ENCODE measurements at places on chromosomes 3 and 15. TPM values are rescaled to one million over a fixed set of nuclear protein-coding genes. Genes with fewer than 3 reads are reported as not detected.

SMCO1 gene
- not detected for total RNA-seq

PDZRN3 gene
- total RNA-seq: 3.5 TPM

CLEC3B gene
- total RNA-seq: 7.2 TPM

RNU5B-1 gene
- not detected for total RNA-seq

DNAH12 gene
- not detected for total RNA-seq

SLC22A14 gene
- not detected for total RNA-seq

LCTL gene
- total RNA-seq: 0.58 TPM

C3orf20 gene
- not detected for total RNA-seq

PLSCR5 gene
- total RNA-seq: not detected

XIRP1 gene
- total RNA-seq: not detected

IL17RD gene
- total RNA-seq: 4.6 TPM

LRRC34 gene
- total RNA-seq: 9.5 TPM

RPL39L gene
- total RNA-seq: 35.7 TPM

STRA6 gene
- 11.2 TPM for total RNA-seq

CDCP1 gene
- total RNA-seq: 7.2 TPM

SLC25A26 gene
- total RNA-seq: 17.2 TPM

TMEM212 gene
- total RNA-seq: not detected

CCR9 gene
- total RNA-seq: not detected

IGSF11 gene
- total RNA-seq: under 0.01 TPM

CD96 gene
- total RNA-seq: not detected

KCNAB1 gene
- not detected for total RNA-seq

ACAN gene
- total RNA-seq: not detected

TMC3 gene
- total RNA-seq: not detected

RETNLB gene
- not detected for total RNA-seq

GOLGA8S gene
- total RNA-seq: not detected

OR5K2 gene
- not detected for total RNA-seq

RAD51 gene
- total RNA-seq: 5.5 TPM

KBTBD8 gene
- 4.3 TPM for total RNA-seq

KLHL24 gene
- 16.7 TPM for total RNA-seq

ZBED2 gene
- total RNA-seq: not detected

PGBD4 gene
- total RNA-seq: 0.58 TPM

SLC27A2 gene
- not detected for total RNA-seq

PLSCR1 gene
- total RNA-seq: 38.1 TPM

XCR1 gene
- total RNA-seq: not detected

SLC2A2 gene
- not detected for total RNA-seq

SCG3 gene
- total RNA-seq: not detected

CSK gene
- 22.2 TPM for total RNA-seq

HYKK gene
- 1.2 TPM for total RNA-seq

CDHR4 gene
- not detected for total RNA-seq

LRRC15 gene
- total RNA-seq: under 0.01 TPM

SERINC4 gene
- not detected for total RNA-seq

PLSCR4 gene
- total RNA-seq: 22.5 TPM

SPESP1 gene
- 0.58 TPM for total RNA-seq

CRTAP gene
- 251 TPM for total RNA-seq

EBLN2 gene
- total RNA-seq: 0.35 TPM

CD200 gene
- 8.9 TPM for total RNA-seq

GOLGA6A gene
- not detected for total RNA-seq

GOLGA8M gene
- not detected for total RNA-seq

AADACL2 gene
- not detected for total RNA-seq

SLC28A1 gene
- not detected for total RNA-seq
